Effector memory CD4-positive, alpha-beta T cell (primary cell): ENCODE measurements at places on chromosomes 2 and 18.

- no peak for DNase-seq
These were observed 834.3 kb downstream of the CPS1 start for GRCh38 chr2:211390536-211391188.

DNA sequence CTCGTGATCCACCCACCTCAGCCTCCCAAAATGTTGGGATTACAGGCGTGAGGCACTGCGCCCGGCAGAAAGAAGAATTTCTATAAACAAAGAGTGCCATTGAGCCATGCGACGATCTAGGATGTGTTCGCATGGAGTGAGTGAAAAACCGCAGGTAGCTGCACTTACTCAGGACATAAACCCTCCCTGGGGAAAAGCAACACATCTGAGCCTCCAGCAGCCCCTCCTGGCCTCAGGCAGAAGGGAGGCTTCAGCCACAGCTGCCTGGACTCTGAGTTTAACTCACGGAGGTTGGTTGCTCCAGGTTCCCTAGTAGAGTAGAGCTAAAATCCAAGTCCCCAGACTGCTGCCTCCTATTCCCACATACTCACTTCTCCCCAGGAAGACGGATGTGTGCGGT lies 11.3 kb upstream of the STK25 start:
- no peak for DNase-seq

DNA sequence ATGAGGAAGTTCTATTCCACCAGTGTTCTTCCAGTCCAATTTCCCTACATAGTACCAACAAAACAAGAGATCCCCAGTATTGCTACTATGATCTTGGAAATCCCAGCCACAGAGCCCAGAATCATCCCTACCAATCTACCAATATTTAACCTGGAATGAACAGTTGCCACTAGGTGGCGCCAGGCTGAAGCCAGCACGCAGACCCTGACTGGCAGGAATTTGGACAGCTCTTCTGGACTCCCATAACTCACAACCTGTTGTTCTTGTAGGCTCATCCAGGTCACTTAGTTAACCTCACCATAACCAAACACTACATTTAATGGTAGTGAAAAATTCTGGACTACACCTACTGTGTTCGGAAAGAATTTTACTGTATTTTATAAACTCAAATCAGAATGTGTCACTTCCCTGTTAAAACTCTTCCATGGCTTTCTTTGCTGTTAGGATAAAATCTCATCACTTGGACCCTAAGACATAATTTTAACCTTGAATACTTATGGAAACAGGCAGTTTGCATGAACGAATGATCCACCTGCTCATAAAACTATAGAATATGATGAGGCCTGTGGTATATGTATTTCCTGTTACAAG lies 59.8 kb upstream of the SLC38A11 start:
- no peak for DNase-seq

DNA sequence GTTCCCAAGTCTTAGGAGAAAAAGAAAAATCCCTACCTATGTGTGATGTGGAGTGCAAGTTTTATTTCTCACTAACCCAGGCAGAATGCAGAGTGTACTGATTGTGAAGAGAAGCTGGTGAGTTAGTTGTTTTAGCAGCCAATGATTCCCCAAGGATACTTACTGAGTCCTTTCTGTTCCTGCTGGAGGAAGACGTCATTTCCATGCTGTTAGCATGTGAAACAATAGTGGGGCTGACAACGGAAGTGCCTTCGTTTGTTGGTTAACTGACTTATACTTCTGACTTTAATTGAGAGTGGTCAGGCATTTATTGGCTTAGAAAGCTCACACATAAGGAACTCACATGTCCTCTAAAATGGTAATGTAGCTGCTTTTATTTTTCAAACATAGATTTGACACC lies 180.6 kb downstream of the MC4R start:
- no peak for DNase-seq

GRCh38 chr2:205745661-205746419 lies 63.5 kb downstream of the NRP2 start:
- no peak for DNase-seq

DNA sequence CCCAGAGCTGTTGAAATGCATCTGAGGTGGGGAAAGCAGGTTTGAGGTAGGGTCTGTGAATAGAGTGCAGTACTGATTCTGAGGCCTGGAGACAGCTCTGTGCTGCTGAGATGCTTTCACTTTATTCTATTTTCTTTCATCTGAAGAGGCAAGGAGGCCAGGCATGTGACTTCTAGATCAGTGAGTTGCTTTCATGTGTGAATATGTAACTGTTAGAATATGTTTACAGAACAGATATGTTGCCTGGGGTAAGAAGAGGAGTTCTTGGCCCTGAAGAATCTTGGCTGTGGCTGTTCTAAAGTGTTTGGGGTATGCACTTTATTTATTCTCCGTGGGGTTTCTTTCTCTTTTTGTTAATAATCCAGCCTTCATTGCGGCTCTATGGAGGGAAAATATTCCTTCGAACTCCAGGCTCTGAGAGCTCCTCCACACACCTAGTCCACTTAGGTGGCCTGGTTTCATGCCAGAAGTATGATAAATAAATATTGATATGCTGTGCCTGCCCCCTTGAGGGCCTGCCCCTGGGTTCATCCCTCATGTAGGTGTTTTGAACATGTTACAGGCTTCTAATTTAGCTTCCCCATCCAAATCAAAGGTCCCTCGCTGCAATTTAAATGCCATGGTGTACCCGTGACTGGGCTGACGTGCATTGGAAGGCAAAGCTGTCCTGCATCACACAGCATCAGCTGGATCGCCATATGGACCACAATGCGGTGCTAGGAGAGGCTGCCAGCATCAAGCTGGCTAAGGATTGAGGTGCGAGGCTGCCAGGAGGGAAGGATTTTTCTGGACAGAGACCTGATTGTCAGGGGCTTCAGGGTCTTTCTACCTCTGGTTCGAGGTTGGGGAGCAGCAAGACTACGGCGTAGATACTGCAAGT lies 102.9 kb downstream of the PRKCE start:
- DNase-seq, result no peak

GRCh38 chr2:222294996-222295367 lies 3.8 kb downstream of the PAX3 start:
- no peak for DNase-seq

- no peak for DNase-seq
These were observed 42.9 kb downstream of the TMEFF2 start for GRCh38 chr2:192151853-192152252.

DNA sequence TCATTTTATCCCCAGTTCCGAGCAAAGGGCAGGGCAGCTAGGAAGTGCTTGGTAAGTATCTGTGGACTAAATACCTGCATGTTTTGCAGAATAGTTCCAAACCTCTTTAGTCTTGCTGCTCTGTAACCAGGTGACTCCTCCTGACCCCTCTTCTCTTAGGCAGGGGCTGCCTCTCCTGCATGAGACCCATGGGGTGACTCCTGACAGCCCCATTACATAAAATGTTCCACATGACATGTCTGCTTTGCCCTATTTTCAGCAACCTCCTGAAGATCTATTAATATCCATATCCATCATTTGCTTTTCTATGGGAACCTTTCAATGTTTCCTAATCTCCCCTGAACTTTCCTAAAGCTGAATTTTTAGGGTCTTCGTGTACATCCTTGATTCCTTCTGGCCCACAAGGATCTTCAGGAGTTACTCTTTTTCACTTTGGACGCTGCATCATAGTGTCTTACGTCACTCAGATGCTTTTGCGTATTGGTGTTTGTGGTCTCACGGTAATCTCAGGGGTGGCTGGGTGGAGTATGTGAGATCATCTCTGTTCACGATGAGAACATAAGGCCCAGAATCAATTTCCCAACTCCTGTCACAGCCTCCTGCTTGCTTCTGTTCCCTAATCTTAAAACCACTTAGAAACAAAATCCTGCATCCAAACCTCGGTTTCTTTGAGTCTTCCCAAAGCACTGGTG lies 76.6 kb downstream of the MAPK4 start:
- DNase-seq, result no peak

DNA sequence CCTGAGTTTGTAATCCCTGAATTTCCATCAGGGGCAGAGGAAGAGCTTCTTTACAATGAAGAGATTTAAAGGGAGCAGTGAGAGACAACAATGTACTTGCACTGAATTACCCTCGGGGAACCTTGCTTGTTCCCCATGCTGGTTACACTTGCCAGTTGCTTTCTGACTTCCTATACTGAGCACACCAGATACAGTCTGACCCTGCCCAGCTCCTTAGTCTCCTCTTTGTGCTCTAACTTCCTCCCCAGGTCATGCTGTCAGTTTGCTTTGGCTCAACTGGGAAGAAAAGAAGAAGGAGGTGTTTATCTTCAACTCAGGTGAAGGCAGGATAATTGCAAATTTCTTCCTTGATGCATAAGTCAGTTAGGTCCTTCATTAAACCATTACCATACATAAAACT lies 658.4 kb downstream of the NYAP2 start:
- no peak for DNase-seq

DNA sequence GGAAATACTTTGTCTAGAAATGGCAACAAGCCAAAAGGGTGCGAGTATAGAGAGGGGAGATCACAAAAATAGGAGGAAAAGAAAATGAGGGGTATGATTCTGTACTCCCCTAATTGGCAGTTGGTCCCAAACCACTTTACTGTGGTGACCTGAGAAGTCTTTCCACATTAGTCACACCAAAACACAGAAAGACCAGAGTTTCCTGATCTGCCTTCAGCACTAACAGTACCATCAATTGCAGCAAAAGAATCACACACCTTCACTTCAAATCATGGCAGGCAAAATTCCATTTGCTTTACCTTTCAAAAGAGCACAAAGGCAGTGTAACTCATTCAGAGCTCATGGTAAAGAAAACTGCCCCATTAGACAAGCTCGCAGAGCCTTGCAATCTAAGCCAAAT lies 86.8 kb downstream of the ALK start:
- DNase-seq, result no peak

GRCh38 chr2:228602288-228602687 lies 420.8 kb upstream of the SPHKAP start:
- DNase-seq, result no peak

DNA sequence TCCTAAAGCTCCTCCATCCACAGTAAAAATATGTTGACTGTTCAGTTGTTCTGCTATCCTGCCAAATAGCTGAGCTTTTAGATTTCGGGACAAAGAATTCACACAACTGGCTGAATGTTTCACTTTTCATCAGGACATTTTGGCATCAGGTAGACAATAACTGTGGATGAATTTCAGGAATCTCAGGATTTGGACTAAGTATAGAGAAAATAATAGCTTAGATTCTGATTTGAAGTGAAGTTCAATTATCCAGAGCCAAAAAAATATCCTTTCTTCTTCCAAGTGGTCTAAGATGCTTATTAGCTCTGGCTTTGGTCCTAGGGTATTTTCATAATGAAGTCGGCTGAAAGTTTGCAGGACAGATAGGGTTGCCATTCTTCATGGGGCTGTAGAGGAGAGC lies 16.1 kb downstream of the KCNE4 start:
- no peak for DNase-seq

- no peak for DNase-seq
These were observed 50.8 kb downstream of the ATOH8 start for GRCh38 chr2:85804583-85804982.

DNA sequence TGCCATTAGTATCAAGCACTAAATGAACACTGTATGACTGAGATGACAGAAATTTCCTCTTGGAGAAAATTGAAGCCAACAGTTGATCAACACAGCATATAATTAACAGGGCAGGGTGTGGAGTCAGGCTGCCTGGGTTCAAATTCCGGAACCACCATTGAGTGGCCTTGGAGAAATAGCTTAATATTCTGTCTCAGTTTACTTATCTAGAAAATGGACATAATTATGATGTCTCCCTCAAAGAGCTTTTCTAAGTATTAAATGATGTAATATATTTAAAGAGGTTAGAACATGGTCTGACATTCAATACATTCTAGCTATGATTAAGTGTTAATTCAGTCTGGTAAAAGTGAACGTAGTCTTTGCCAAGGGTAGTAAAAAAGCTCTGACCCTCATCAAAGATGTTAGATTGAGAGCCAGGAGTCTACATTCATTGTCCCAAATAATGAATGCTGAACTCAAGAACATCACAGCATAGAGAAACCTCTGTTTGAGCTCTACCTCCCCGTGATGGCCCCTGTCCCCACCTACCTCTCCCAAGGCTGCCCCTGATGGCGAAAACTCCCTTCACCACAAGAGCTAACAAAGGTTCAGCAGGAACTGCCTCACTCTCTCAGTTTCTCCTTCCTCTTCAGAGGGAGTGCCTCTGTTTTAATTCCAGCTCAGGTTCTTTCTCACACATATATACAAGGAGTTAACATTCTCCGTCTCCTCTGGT lies 2.7 kb upstream of the VWA3B start:
- no peak for DNase-seq

- DNase-seq, result no peak
These were observed 66.3 kb downstream of the IRS1 start for GRCh38 chr2:226733189-226733858.

- DNase-seq, result no peak
These were observed 762.7 kb upstream of the TMEFF2 start for GRCh38 chr2:192957425-192957824.

DNA sequence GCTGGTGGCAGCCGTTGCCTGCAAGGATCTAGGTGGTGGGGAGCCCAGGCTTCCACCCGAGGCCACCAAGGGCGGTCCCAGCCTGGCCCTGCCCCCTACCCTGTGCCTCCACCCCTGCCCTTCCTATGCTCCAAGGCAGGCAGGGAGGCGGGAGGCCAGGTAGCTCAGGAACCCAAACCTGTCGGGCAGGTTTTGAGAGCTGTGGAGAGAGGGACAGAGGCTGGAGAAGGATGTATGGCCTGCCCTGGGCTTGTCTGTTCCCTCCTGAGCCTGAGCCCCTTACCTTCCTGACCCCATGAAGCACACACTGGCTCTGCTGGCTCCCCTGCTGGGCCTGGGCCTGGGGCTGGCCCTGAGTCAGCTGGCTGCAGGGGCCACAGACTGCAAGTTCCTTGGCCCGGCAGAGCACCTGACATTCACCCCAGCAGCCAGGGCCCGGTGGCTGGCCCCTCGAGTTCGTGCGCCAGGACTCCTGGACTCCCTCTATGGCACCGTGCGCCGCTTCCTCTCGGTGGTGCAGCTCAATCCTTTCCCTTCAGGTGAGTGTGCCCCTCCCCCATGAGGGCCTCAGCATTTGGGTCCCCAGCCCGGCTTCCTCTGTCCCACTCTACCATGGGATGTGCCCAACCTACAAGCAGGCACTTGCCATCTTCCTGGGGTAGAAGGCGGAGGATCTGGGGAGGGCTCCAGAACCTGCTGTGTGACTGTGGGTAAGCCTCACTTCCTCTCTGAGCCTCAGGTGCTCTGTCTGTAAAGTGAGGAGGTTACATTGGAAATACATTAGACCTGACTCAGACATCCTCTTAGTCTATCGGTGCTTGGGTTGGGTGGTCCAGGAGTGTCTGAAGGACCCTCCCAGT lies at the start of gene PROM2:
Gene PROM2, plus strand, starts transcription at position 159 of the 860 bp plus-strand sequence. Its CDS starts 137 bp downstream, at position 296.
- no peak for DNase-seq

- no peak for DNase-seq
These were observed 93.6 kb downstream of the GYPC start for GRCh38 chr2:126749537-126749936.

DNA sequence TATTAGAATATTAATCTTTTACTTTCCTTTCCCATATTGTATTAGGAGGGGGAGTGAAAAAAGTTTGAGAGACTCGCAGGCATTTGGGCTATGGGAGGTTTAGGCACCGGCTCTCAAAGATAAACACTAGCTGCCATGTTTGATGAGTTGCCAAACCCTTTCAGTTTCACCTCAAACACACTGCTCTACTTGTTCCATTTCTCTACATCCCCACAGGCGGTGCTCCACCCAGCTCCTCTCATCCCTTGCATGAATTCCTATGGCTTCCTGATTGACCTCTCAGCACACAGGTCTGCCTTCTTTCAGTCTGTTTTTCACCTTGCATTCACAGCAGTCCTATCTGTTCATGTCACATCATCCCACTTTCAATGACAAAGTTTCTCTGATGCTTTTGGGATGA lies 65.7 kb downstream of the MEP1B start:
- no peak for DNase-seq

GRCh38 chr18:36717422-36718110 lies 111.2 kb downstream of the TPGS2 start:
- DNase-seq, result no peak
